Hypothalamus (tissue), 51 donors: ENCODE measurements at places on chromosomes 16 and 17.

- no peak for DNase-seq
These were observed 171.7 kb upstream of the ASIC2 start for GRCh38 chr17:33464669-33465280.

- DNase-seq = no peak
These were observed 273.0 kb upstream of the IRX5 start for GRCh38 chr16:54657709-54658102.

DNA sequence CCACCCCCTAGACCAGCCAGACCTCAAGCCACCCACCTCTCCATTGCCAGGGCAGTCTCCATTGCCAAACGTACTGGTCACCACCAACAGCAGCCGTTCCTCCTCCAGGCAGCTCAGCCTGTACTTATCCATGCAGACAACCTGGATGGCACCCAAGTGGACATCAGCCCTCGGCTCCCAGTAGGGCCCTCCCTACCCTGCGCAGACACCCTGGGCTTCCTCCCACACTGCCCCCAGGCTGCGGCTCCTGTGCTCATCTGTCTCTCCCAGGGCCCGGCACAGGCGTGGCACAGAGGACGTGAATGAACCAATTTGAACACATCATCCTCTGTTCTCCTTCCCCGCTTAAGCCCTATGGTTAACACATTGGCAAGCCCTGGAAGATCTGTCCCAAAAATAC is 29.5 kb downstream of the NOS2 start:
- DNase-seq = no peak

DNA sequence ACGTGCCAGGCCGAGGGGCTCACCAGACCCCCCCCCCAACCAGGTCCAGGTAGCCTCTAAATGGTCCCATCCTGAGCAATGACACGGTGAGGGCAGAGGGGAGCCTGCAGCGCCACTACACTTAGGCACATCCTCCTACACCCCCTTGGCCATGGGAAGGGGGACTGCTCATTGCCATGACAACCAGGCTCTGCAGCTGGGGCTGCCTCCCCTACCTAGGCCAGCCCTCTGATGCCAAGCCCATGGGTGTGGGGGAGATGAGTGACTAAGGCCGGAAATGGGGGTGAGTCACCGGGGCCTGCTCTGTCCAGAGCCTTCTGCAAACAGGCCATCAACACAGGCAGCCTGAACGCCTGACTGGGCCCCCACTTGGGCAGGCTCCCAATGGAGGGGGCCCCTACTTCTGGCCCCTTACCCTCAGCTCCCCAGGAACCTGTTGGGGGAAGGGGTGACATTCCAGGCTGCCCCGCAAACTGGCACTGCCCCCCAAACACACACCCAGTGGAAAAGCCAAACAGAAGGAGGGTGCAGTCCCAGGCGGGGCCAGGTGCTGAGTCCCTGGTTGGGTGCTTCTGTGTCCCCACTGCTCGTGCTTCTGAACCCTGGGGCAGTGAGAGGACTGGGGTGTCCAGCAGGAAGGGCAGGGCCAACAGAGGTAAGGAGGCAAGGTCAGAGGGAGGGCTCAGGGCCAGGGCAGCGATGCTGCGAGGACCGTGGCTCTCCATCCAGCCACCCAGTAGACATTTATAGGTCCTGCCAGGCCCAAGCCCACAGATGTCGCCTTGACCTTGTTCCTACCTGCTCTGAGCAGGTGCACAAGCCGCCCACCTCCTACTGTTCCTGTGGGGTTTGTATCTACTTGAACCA is 8.2 kb downstream of the PLCD3 start:
- no peak for DNase-seq

- DNase-seq = no peak
These were observed 5.1 kb downstream of the ARMC5 start for GRCh38 chr16:31464348-31464769.

DNA sequence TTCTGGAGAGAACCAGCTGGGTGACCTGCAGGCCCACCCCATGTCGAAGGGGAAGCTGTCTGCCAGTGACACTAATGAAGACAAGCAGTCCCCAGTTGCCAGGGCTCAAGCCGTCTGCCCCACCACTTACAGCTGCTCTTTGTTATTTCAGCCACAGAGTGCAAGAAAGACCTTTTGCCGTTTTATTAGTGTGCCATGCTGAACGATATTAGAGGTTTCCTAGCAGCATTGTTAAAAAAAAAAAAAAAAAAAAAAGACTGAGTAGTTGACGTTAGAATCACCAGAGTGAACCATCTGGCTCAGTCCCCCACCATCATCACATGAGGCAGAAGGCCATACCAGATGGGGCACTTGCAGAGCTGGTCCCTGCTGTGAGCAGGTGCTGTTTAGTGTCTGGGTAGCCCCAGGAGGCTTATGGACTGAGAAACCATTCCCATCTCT is 26.5 kb upstream of the SLC39A11 start:
- no peak for DNase-seq

DNA sequence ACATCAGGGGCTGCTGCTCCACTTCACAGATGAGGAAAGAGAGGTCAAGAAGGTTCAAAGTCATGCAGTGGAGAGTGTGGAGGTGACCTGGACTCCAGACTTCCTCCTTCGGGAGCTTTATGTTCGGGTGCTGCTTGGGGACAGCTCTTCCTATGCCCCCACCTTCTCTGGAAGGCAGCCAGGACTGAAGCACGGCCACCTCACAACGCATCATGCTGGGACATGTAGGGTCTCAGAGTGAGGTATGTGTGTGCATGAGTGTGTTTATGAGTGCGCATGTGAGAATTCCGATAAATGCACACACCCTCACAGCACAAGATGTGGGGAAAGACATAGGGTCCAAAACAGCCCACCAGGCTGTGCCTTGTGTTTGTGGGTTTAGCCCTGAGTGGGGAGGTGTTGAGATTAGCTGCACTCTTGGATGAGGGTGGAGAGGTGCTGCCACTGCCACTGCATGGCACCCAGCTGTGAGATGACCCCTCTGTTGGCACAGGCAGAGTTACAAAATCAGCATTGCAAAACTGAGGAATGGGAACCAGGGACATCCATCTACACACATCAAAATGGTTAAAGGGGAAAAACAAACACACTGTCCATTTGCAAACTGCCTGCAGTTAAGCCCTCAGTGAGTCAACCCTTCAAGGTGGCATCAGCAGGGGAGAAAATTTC is 367.4 kb downstream of the SEC14L1 start:
- no peak for DNase-seq

DNA sequence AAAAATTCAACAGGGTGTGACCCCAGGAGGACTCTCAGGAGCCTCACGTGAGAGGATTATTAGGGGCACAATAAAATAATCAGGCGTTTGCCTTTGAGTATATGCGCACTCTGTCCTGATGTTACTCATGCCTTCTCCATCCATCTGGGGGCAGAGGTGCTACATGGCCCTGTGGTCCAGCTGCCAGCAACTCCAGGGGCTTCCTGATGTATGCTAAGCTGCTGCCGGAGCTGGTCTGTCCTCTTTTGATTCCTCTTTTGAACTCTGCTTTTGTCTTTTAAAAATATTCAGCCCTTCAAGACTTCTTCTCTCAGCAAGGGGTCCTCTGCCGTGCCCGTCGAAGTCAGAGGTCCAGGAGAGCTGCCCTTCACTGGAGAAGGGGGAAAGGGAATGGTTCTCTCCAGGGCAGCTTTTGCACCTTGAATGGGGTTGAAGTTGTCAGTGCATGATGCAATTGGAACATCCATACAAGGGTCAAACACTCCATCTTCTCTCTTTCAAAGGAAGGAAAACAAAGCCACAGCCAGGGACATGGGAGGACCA is 431.4 kb downstream of the SHISA9 start:
- DNase-seq = no peak

DNA sequence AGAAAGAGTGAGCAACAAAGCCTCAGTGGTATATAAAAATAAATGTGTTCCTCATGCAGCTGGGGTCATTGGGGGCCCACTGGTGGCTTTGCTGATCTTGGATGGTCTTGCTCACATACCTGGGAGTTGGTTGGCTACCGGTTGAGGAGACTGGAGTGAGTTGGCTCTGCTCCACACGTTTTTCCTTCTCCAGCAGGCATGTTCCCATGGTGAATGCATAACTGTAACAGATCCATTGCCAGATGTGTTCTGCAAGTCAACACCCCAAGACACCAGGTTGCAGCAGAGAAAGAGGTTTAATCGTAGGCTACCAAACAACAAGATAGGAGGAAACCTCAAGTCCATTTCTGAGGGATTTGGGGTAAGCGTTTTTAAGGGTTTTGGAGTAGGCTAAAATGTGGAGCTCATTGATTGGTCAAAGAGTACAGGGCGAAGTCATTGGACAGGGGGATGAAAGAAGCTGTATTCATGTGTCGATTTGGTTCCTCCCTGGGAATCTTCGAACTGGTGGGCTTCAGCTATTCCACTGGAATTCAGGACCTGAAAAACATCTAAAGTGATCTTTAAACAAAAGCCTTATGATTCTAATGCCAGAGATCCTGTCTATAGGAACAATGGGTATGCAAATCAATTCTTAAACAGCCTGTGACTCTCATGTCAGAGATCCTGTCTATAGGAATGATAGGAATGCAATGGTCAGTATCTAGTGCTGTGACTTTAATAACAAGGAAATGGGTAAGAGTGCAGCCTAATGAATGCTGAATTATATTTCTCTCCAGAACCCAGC is 467.5 kb upstream of the C16orf82 start:
- no peak for DNase-seq

DNA sequence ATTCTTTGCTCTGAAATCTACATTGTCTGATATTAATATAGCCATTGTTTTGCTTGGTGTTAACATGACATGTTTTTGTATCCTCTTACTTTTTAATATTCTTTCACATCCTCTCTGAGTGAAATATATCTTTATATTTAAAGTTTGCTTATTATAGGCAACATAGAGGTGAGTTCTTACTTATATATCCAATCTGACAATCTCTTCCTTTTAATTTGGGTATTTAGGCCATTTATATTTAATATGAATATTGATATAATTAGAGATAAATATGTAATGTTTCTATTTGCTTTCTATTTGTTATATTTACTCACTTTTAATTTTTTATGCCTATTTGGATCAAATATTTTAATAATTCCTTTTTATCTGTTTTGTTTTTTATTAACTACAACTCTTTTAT is 554.1 kb upstream of the SALL1 start:
- no peak for DNase-seq

- no peak for DNase-seq
These were observed 1.6 kb downstream of the HSF4 start for GRCh38 chr16:67166110-67166547.

DNA sequence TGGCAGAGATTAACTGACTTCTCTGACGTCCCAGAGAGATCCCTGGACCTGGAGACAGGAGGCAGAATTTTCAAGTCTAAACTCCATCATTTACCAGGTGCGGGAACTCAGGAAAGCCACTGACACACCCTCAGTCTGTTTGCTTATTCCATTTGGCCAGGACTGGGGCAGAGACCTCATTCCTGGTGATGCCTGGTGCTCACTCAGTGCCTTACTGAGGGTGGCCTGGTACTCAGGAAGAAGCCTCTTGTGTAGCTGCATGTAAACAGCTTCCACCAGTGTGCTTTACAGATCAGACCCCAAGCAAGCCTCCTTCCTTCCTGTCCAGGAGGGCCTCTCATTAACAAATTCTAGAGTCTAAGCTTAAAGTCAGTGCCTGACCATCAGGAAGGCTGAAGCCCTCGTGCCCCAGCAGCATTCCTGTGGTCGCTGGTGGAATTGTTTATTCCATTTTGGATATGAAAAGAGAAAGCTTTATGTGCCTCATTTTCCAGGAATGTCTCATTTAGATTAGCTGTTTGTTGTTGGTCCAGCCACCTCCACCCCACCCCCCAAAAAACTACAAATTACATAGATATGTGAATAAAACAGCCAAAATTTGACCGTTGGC is 236.1 kb upstream of the CDH5 start:
- no peak for DNase-seq

DNA sequence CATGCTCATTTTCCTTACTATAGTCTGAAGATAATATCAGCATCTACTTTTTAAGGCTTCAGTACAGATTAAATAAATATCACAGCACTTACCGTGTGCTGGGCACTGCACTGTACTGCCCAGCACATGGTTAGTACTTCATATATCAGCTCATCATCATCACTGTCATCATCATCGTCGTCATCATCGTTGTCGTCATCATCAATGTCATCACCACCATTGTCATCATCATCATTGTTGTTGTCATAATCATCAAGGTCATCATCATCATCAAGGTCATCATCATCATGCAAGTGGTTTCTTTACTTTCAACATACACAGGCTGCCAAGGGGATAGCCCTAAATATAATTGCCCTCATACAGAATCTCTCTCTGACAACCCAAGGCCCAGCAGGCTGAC is 275.1 kb downstream of the ABCC12 start:
- no peak for DNase-seq
